Stimulated activated CD4-positive, alpha-beta T cell treated with anti-CD3 and anti-CD28 coated beads, Interleukin-12 subunit alpha, Interleukin-12 subunit beta, amount 100 ng/mL, for 48 hours (primary cell): ENCODE measurements at places on chromosomes 7 and 10.

- DNase-seq = no peak
Measured at GRCh38 chr7:154776350-154776749, 226.6 kb downstream of the PAXIP1 start.

DNA sequence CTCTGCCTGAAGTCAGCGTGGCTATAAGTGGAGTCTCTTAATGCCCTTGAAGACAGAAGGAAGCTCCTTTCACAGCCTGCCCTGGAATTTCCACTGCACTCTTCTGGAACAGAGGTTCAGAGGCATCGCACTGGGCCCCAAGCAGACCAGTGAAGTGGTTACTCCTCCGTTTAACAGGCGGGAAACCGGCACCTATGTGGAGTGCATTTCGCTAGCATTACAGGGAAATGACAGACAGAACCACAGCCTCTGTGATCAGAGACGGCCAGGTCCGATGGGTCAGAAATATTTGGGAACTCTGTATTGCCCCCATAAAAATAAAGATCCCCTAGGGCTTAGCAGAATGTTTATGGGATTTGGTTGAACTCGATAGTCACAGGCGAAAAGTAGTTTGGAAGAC, 406.9 kb upstream of the PRKCQ start:
- DNase-seq = no peak

- DNase-seq = no peak
Measured at GRCh38 chr7:100722480-100723212, 2.4 kb downstream of the EPO start.

DNA sequence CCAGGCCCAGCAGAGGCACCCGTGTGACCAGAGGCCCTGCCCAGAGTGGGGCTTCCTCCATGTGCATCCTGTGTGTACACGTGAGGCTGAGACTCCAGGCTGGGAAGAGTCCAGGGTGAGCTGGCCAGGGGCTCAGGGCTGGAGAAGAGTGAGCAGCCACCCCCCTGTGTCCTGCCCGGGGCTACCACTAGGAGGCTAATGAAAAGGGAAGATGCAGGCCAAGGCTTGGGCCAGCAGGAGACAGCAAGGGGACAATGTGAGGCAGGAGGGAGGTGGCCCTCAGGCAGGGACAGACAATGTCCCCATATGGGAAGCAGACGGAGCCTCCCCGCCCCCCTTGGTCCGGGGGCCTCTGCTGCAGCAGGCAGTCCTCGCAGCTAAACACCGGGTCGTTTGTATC, 102.0 kb downstream of the HIF1AN start:
- DNase-seq = no peak

DNA sequence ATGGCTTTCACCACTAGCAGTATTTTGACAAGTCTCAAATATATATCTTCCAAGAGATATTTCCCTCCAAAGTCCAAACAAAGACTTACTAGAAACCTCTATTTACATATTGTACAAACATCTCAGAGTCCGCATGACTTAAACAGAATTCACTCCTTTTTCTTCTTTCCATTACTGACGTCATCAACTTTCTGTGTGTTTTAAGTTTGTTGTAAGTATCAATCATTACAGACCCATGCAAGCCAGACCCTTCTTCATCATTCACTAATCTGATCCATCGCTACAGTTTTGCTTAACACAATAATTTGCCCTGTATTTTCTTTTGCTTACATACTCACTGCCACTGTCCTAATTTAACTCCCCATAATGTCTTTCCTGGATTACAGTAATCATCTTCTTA, 51.9 kb downstream of the SEMA3A start:
- DNase-seq = no peak

- no peak for DNase-seq
Measured at GRCh38 chr7:151387161-151388006, 22.5 kb downstream of the WDR86 start.

- no peak for DNase-seq
Measured at GRCh38 chr7:99027841-99028240, 116.1 kb downstream of the SMURF1 start.

DNA sequence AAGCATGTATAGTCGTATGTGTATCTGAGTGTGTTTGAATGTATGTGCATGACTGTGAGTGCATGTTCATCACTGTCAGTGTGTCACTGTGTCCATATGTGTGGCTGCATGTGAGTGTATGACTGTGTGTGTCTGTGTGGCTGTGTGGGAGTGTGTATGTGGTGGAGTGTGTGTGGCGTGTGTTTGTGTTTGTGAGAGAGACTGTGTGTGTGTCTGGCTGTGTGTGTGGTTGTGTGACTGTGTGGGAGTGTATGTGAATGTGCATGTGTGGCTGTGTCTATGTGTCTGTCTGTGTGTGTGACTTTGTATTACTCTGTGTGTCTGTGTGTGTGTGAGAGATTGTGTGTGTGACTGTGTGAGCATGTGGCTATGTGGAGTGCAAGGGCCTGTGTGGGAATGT, 502.4 kb downstream of the DNAJB6 start:
- no peak for DNase-seq

DNA sequence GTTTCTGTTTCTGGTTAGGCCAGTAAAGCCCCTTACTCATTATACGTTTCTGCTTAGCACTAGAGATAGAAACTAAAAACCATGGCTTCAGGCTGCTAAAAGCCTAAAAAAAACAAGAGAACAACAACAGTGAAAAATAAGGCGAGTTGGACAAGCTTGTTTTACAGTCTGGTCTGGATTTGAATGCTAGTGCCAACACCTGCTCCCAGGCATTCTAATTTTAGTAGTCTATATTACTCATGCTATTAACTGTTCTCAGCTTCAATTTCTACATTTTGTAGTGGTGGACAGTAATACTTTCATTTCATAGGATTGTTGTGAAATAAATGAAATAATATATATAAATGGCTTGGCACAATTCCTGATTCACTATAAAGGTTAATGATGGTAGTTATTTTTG, 108.5 kb downstream of the HBP1 start:
- no peak for DNase-seq

- no peak for DNase-seq
Measured at GRCh38 chr7:98125759-98126158, 19.1 kb downstream of the LMTK2 start.

DNA sequence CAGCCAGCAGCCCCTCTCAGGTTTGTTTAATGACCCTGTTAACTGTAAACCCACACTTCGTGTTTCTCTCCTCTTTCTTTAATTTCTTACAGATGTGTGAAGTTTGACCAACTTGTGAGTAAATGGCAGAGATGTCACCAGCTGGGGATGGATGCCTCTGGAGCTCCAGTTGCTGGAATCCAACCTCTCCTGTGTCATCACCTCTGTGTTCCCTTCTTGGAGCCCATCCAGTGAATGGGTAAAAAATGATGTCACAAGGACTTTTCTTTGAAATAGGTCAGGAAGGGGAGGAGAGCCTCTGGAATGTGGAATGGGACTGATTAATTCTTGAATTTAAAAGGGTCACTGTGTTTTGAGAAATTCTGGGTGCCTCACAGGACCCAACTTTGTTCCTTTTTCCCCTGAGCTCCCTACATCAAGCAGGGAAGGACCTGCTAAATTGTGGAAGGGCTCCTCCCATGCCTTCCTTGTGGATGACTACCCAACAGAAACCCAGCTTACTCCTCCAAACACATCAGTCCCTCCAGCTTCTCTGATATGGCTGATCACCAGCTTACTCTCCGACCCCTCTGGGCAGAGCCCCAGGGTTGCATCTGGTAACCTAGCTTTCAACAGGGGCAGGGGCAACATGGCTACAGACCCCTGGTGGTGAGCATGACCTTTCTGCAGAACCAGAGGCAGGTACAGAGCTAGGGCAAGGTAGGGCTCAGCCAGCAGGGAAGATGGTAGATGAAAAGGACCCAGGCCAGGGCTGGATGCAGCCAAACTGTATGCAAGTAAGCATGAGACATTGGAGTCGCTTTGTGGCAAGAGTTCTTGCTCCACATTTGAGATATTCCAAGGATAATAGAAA, 67.5 kb downstream of the STRA8 start:
- DNase-seq = no peak

GRCh38 chr7:46165276-46165675, 244.2 kb upstream of the IGFBP3 start:
- DNase-seq = no peak
